ENCODE measurements at places on chromosomes 4 and X. TPM values are rescaled to one million over a fixed set of nuclear protein-coding genes. Genes with fewer than 3 reads are reported as not detected.

- DNase-seq = no peak
These were observed 146.2 kb upstream of the JADE1 start for GRCh38 chr4:128663325-128663724.

GRCh38 chrX:110745288-110745687 is 50.3 kb downstream of the CHRDL1 start:
- peak; percentile 11 for DNase-seq

- no peak for DNase-seq
These were observed 336.1 kb downstream of the UNC5C start for GRCh38 chr4:95212692-95213091.

- DNase-seq = peak; percentile 62
These were observed 758.6 kb downstream of the PDHA2 start for GRCh38 chr4:96598465-96598864.

DNA sequence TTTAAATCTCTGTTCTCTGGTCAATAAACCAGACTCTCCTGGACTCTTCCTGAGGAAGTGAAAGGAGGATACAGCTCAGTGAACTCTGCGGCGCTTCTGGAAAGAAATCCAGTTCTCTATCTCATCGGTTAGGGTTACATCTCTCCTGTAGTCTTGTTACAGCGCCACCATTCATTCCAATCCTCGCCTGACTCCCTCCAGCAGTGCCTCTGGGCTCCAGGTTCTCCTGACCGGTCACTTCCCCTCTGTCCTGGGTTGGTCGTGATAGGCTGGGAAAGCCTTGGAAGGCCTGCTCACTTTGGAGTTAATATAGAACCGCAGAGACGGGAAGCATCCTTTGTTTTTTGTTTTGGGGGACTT is 97.0 kb upstream of the STOX2 start:
- DNase-seq = peak; percentile 63

- DNase-seq = no peak
These were observed 182.0 kb upstream of the FAM241A start for GRCh38 chr4:111963158-111963700.

SYTL5 gene
- 3.3 TPM for polyA plus RNA-seq
